ENCODE measurements at places on chromosomes 6 and 20.

GRCh38 chr20:6099819-6100218, 23.0 kb downstream of the FERMT1 start:
- no peak for DNase-seq

GRCh38 chr20:20366876-20367574, 879 bp upstream of the INSM1 start:
- peak; percentile 28 for DNase-seq

- DNase-seq: no peak
Measured at GRCh38 chr6:1594445-1595200, 15.1 kb upstream of the FOXC1 start.

GRCh38 chr6:38110481-38110971, 291.0 kb downstream of the ZFAND3 start:
- DNase-seq: no peak

DNA sequence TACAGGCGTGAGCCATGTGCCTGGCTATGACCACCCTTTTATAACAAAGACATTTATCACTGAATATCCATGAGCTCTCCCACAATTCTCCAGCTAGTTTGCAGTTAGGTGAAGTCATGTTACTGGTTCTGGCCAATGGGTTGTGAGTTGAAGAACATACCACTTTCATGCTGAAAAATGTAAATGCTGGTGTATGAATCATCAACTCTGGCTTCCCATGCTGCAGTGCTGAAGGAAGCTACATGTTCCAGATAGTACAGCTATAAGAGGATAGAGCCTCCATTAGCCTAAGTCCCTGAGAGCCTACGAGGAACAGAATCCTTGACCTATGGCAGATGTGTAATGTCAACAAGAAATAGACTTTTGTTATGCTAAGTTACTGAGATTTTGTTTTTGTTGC, 180.4 kb downstream of the BTBD9 start:
- DNase-seq: no peak

- no peak for DNase-seq
Measured at GRCh38 chr6:158439255-158439654, 120.6 kb upstream of the TMEM181 start.

- DNase-seq: no peak
Measured at GRCh38 chr20:25277051-25277801, 29.3 kb downstream of the PYGB start.

- DNase-seq: no peak
Measured at GRCh38 chr6:142030115-142030619, 102.6 kb upstream of the GJE1 start.

DNA sequence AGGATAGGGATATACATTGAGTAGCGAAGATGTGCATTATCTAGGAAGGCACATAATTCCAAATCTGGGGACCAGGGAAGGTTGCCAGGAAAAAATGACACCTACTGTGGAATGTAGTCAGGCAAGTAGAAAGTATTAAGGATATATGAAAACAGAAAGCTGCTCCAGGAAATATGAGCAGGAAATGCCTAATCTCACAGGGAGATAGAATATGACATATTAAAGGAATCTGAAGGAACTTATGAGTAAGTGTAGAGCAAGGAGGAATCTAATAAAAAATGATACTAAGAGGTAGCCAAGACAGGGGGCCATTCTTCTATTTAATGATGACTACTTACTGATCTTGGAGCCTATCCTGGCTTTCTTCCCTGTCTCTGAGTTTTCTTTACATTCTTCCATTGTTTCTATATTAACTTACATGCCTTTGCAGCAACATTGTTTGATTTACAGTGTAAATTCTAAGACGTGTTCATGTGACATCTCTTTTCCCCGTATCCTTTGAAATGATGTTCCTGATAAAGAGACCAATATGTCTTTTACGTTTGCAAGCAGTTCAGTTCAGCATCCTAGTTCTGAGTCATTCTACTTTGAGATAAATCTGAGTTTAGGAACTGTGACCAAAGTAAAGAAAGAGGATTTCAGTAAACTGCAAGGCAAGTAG, 58.6 kb downstream of the TINAG start:
- no peak for DNase-seq

GRCh38 chr6:155181498-155181897, 82.3 kb upstream of the CLDN20 start:
- DNase-seq: no peak

GRCh38 chr6:53869964-53870363, 75.2 kb downstream of the LRRC1 start:
- no peak for DNase-seq

GRCh38 chr6:17591287-17591686, 8.8 kb upstream of the FAM8A1 start:
- DNase-seq: no peak

- DNase-seq: no peak
Measured at GRCh38 chr6:145318952-145319351, 416.4 kb downstream of the EPM2A start.

- no peak for DNase-seq
Measured at GRCh38 chr20:5433352-5433751, 116.6 kb upstream of the PROKR2 start.

- DNase-seq: no peak
Measured at GRCh38 chr6:163998496-163998895, 584.0 kb downstream of the QKI start.

GRCh38 chr20:62025832-62026563, 39.7 kb downstream of the TAF4 start:
- no peak for DNase-seq
